T-helper 17 cell (primary cell): ENCODE measurements at places on chromosomes 7 and 10.

- DNase-seq, result no peak
- peaks cover 19% of the 10 kb centered on the region for H3K27me3 ChIP-seq
- no peaks in the 10 kb centered on the region for H3K4me1 ChIP-seq
- peaks cover 3% of the 10 kb centered on the region for H3K36me3 ChIP-seq
- no peak overlapping the region for H3K27ac ChIP-seq
Measured at GRCh38 chr7:117800406-117800805, 72.8 kb downstream of the CTTNBP2 start.

DNA sequence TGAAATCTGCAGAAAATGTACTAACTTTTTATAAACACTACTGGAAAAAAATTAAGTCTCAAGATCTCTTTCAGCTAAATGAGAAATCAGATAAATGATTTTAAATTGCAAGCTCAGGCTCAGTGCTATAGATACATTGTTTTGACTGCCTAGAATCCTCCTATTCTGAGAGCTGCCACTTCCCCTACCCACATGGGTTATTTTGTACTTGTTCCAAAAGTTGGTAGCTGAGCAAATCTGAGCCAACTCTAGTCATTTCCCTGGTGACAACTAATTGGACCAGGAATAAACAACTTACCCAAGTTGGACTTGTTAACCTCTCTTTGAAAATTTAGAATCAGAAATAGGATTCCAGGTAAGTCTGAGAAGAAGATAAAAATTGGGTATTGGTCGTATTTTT is 202.1 kb downstream of the MBL2 start:
- H3K4me1 ChIP-seq, result no peaks in the 10 kb centered on the region
- H3K27ac ChIP-seq, result no peak overlapping the region
- H3K27me3 ChIP-seq, result no peaks in the 10 kb centered on the region
- no peak for DNase-seq

GRCh38 chr7:137086896-137087295 is 218.4 kb downstream of the CHRM2 start:
- H3K27ac ChIP-seq, result no peak overlapping the region
- H3K36me3 ChIP-seq, result no peaks in the 10 kb centered on the region
- no peaks in the 10 kb centered on the region for H3K4me1 ChIP-seq
- no peak overlapping the region for H3K4me3 ChIP-seq
- DNase-seq, result no peak

DNA sequence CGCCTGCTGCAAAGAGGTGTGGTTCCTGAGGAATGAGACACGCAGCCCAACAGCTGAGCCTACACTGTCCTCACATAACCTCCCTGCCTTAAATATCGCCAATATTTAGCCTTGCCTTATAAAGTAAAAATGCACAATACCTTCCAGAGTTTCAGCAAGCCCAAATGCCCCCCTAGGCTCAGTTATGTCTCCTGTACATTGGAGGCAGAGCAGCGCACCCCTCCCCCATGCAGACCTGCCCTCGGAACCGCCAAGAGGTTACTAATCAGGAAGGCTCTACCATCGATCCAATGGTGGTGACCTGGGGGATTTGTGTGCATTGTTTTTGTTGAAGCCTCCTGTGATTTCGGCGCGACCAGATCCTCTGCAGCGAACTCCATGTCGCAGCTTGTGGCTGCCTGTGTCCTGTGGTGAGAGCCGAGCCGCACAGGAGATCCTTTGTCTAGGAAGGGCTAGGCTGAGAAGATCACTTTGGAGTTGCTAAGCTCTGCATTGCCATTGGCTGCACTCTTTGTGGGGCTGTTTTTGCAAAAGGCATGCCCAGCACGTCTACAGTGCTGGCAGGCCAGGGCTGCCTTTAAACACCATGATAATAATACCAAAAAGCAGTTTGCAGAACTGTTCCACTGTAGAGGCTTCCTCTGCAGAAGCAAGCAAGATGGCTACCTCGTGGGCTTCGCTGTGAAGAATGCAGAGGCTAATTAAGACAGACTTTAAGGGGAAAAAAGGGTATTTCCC is 40.1 kb downstream of the TET1 start:
- H3K4me1 ChIP-seq, result peaks cover 26% of the 10 kb centered on the region
- peak overlapping the region; percentile 93 for H3K4me3 ChIP-seq
- DNase-seq, result peak; percentile 14

DNA sequence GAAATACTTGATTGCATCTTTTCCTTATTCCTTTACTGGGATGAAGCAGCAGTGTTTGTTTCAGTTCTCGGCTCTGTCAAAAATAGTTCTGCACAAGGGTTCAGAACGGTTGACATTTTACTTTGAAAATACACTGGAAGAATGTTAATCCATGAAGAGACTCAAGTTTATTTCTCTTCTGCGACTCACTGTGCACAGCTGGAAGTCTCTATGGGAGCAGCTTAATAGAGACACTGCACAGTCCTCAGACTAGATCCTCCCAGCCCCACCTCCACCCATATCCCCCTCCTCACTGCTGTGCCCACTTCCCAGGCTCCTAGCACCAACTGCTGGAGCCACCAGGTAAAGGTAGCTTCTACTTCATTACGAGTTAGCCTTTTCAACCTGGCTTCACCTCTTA is 517.8 kb downstream of the GRID1 start:
- no peak overlapping the region for H3K4me3 ChIP-seq
- DNase-seq, result no peak
- H3K27me3 ChIP-seq, result no peaks in the 10 kb centered on the region
- no peak overlapping the region for H3K27ac ChIP-seq
- H3K36me3 ChIP-seq, result no peaks in the 10 kb centered on the region

DNA sequence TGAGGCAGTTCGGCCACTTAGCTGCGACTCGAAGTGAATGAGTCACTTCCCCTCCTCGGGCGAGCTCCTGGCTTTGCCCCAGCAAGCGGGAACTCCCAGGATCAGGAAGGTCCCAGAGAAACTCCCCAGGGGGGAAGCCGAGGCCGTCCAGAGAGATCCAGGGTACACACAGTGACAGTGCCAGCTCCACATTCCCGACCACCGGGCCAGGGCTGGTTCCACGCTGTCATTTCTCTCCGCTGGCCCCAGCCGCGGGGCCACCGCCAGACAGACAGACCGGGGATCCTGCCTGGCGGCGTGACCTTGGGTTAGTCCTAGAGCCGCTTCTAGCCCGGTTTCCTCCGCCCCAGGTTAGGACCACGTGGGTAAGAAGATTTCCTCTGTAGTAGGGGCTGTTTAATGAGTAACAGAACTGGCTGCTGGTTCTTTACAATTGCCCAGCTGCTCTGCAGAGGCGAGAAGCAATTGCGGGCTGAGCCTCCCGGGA is 463 bp upstream of the UPP1 start:
- peaks cover 2% of the 10 kb centered on the region for H3K36me3 ChIP-seq
- H3K4me3 ChIP-seq, result peak overlapping the region; percentile 91
- no peaks in the 10 kb centered on the region for H3K27me3 ChIP-seq
- peaks cover 56% of the 10 kb centered on the region for H3K4me1 ChIP-seq
- no peak for DNase-seq

GRCh38 chr10:8628351-8628750 is 573.9 kb downstream of the GATA3 start:
- peaks cover 8% of the 10 kb centered on the region for H3K27me3 ChIP-seq
- no peak overlapping the region for H3K27ac ChIP-seq
- no peak for DNase-seq
- no peak overlapping the region for H3K4me3 ChIP-seq
- peaks cover 2% of the 10 kb centered on the region for H3K36me3 ChIP-seq

- H3K36me3 ChIP-seq, result no peaks in the 10 kb centered on the region
- H3K27me3 ChIP-seq, result peaks cover 47% of the 10 kb centered on the region
- H3K4me3 ChIP-seq, result no peak overlapping the region
- no peak overlapping the region for H3K27ac ChIP-seq
- DNase-seq, result no peak
Measured at GRCh38 chr10:90965720-90966119, 44.8 kb upstream of the ANKRD1 start.

GRCh38 chr10:63505562-63505961 is 15.6 kb upstream of the REEP3 start:
- peaks cover 35% of the 10 kb centered on the region for H3K4me1 ChIP-seq
- H3K27me3 ChIP-seq, result no peaks in the 10 kb centered on the region
- no peak overlapping the region for H3K4me3 ChIP-seq
- peaks cover 5% of the 10 kb centered on the region for H3K36me3 ChIP-seq

DNA sequence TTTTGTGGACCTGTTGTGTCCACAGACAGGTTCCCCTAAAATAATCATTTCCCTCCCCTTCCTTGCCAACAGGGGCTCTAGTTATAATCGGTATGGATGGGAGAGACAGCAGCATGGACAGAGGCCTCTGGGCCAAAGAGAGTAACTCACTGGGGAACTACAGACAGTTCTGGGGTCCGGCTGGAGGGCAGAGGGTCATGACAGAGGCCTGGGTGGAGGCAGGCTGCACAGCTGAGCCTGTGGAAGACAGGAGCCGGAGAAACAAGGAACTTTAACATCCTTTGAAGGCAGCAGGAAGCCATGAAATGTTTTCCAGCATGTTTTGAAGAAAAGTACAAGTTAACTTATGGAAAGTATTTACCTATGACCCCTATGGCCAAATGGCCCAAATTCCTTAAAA is 68.6 kb downstream of the PDIA4 start:
- H3K4me1 ChIP-seq, result peaks cover 13% of the 10 kb centered on the region
- H3K36me3 ChIP-seq, result no peaks in the 10 kb centered on the region
- DNase-seq, result no peak
- no peak overlapping the region for H3K27ac ChIP-seq

DNA sequence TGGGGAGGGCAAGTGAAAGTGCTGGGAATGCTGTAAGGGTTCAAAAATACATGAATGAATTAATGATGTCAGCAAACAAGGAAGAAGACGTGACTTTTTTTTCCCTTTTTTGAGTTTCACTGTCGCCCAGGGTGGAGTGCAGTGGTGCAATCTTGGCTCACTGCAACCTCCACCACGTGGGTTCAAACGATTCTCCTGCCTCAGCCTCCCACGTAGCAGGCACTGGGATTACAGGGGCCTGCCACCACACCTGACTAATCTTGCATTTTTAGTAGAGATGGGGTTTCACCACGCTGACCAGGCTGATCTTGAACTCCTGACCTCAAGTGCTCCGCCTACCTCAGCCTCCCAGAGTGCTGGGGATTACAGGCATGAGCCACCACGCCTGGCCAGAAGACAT is 30.0 kb downstream of the DENND10 start:
- no peak overlapping the region for H3K4me3 ChIP-seq
- H3K27me3 ChIP-seq, result no peaks in the 10 kb centered on the region
- peaks cover 45% of the 10 kb centered on the region for H3K4me1 ChIP-seq
- H3K36me3 ChIP-seq, result peaks cover 6% of the 10 kb centered on the region

- no peak overlapping the region for H3K4me3 ChIP-seq
- H3K36me3 ChIP-seq, result peaks cover 7% of the 10 kb centered on the region
- no peaks in the 10 kb centered on the region for H3K27me3 ChIP-seq
- no peak for DNase-seq
- H3K4me1 ChIP-seq, result peaks cover 3% of the 10 kb centered on the region
- no peak overlapping the region for H3K27ac ChIP-seq
Measured at GRCh38 chr7:129391546-129392171, 42.6 kb upstream of the STRIP2 start.
